ENCODE measurements at places on chromosomes 6 and 20. TPM values are rescaled to one million over a fixed set of nuclear protein-coding genes. Genes with fewer than 3 reads are reported as not detected.

- DNase-seq = no peak
Measured at GRCh38 chr20:20261159-20261558, 106.7 kb upstream of the INSM1 start.

DNA sequence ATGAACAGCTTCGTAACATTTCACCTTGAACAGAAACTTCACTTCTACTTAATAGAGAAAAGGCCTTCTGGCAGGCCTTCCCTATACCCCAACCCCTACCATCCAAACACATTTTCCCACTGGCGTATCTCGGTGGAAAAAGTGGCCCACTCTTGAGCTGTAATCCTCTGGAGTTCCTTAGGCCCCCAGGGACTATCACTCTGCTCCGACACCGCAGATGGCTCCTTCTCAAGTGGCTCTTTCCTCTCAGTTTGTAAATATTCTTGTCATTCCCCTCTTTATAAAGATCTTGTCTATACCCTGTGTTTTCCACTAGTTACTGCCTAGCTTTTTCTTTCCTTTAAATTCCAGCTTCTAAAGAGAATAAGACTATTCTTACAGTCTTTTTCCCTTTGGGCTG lies 108.7 kb downstream of the MYB start:
- DNase-seq = no peak

DNA sequence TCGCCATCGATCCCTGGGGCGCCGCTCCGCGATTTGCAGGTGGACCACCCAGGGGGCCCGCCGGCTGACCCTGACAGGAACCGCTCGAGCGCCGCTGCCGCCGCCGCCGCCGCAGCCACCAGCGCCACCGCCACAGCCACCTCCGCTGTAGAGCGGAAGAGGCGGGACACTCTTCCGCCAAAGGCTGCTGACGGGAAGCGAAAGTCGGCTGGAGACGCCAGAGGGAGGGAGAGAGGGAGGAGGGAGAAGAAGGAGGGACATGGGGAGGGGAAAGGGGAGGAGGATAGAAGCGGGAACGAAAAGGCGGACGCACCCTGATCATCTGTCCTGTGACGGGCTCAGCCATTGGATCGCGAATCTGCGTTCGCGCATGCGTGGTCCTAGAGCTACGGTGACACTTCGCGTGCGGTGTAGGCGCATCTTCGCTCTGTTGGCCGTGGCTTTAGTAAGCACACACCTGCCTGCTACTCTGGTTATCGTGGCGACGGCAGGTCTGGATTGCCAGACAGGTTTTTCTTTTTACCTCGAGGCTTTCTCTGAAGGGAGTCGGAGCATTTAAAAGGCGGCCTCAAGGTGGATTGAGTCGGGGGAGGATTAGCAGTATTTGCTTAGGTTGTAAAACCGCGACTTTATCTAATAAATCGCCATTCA lies at the start of gene TMEM30A:
TSS of gene TMEM30A (minus strand) at position 161 of the 651 bp plus-strand sequence. CDS start at position 7, 154 bp downstream.
- DNase-seq = peak; percentile 99

OVOL2 gene
- not detected for total RNA-seq

DNA sequence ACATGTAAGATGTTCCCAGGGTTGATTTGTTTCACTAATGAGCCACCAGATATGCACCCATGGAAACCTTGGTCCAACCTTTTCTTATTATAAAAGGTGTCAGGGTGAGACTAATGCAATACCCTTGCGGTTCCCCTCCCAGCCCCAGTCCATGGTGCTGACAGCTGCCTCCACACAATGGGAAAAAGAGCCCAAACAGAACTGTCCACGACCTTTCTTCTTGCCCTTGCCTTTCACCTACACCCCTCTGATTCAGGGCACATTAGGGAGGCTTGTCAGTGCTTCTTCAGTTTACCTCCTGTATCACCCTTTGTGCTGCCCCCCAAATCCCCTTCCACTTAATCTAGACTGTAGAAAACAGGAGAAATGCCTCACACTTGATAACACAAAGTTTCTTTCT lies 352.7 kb upstream of the CDH4 start:
- DNase-seq = no peak

- no peak for DNase-seq
Measured at GRCh38 chr6:141607956-141608355, 524.8 kb upstream of the GJE1 start.

DNA sequence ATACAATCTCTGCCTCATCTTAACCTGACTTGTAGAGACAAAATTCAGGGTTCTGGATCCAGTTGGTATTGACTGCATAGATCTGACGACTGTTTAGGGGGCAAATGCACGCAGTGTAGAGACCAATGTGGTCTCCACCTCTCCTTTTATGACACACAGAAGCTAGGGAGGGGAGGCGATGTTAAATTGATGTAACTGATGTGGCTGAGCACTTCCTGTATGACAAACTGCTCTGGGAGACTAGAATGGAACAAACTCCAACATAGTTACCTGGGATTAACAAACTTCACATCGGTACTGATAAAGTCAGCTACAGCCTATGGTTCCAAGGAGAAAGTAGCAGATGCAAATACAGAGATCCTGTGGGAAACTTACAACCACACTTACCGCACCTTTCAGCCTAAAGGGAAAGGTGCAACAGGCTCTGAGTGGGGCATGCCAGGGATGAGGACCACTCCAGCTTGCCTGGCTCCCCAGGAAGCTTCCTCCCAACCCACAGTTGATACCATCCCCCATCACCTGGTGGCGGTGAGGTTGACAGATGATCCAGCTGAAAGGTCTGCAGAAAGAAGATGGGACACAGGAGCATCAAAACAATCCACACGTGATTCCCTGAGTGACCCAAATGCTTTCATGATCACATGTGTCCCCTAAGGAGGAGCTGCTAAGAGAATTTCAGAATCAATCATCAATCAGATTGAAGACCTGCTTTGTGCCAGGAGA lies 60.6 kb upstream of the MRPS10 start:
- no peak for DNase-seq

- peak; percentile 22 for DNase-seq
Measured at GRCh38 chr20:46814366-46815232, 80.0 kb upstream of the EYA2 start.

TP53TG5 gene
- total RNA-seq = under 0.01 TPM

DNA sequence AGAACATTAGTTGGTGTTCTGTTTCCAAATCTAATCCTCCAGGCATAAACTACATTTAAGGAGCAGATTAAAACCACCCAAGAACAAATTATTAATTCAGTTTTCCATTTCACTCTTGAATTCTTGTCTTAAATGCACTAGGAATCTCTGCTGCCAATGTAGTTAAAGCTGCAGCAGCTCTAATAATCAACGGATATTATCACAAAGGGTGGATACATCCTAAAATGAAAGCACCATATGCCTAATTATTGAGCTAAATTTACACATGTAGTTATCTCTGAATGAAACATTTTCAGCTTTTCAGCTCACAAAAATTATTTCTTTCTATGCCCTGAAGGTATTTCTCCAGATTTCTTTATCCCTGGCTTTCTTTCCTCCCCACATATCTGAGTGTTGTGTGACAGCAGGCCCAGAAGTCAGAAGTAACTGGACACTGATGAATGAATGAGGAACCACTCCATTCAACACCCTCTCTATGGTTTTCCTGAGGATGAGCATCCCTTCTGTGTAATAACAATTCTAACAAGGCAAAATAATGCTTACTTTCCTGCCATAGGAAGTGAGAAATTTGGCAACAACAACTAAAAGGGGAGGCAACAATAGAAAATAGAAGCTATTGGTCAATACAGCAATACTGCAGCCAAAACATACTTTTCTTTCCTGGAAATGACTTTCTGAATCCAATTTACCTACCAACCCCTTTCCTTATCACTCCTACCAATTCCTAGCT lies 14.9 kb downstream of the MAN1A1 start:
- no peak for DNase-seq

- DNase-seq = peak; percentile 82
Measured at GRCh38 chr20:38144974-38145728, 19.9 kb downstream of the TGM2 start.

GRIK2 gene
- under 0.01 TPM for total RNA-seq

DNA sequence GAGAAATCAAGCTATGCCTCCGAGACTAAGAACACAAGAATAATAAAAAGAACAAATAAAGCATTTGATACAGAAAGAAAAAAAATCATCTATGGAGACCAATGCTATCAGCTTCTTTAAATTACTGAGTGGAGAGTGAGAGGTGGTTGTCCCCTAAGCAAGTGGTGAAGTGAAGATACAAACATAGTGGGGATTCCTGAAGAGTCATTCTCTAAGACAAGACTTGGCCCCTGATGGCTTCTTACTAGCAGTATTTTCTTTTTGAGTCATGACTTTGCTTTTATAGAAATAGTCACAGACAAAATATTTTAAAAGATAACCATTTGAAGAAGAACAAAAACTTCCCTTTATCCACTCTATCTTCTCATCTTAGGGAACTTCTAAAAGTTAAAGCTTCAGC lies 261.4 kb upstream of the PRDM1 start:
- no peak for DNase-seq

DNA sequence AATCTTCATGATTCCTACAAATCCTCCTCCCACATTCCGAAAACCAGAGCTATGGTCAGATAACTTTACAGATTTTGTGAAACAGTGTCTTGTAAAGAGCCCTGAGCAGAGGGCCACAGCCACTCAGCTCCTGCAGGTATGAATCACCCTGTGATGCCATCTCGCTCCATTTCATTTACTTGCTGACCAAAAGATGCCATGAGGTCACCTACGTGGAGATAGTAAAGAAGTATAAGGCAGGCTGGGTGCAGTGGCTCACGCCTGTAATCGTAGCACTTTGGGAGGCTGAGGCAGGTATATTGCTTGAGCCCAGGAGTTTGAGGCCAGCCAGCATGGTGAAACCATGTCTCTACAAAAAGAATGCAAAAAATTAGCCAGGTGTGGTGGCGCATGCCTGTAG lies 30.9 kb downstream of the STK4 start:
- DNase-seq = no peak

DNA sequence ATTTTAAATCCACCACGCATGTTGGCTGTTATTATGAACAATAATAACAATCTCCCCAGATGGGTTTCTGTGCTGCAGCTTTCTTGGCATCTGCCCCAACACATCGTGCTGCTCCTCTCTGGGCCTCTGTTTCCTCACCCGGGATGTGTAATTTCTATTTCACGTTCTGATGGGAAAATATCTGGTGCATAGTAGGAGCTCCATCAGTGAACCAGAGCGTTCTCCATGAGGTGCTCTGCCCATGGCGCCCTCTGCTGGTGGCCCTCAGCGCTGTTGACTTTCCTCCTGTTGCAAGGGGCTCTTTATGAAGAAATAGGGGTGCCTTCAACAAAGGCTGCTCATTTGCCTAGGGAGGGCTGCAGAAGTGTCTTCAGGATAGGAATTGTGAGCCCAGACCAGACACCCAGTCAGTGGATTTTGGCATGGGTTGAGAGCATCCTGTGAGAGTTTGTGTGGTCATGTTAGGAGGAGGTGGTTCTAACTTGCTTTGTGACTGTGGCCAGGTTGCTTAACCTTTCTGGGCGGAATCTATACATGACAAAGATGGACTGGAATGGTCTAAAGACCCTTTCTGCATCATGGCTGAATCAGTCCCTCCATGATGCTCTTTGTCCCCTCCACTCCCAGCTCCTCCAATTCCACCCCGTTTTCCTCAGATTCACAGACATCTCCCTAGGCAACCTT lies 8.1 kb downstream of the SCRT2 start:
- peak; percentile 18 for DNase-seq

TMC2 gene
- total RNA-seq = under 0.01 TPM

MUCL3 gene
- total RNA-seq = not detected

DNA sequence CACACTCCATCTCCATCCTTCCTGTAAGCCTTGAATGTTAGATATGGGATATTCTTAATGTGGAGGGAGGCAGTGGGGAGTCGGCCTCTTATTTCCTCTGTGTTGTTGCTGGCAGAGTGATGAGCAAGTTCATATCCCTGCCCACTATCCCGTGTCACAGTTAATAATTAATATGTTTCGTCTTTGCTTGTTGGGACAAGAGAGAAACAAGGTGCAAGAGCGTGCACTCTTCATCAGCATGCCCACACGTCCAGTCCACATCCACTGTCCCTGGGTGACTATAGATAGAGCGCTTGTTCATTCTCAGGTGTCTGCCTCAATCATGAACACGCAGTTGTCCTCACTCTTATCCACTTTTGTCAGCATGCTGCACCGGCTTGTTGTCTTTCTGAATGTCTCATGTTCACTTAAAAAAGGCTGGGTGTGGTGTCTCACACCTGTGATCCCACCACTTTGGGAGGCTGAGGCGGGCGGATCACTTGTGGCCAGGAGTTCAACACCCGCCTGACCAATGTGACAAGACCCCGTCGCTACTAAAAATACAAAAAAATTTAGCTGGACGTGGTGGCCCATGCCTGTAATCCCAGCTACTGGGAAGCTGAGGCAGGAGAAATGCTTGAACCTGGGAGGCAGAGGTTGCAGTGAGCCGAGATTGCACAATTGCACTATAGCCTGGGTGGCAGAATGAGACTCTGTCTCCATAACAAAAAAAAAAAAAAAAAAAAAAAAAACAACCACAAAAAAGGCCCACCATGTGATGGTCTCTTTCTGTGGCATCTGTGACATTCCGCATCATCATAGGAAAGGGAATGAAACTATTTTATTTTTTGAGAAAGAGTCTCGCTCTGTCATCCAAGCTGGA lies 34.2 kb downstream of the PPP1R3G start:
- no peak for DNase-seq

PRDM13 gene
- not detected for total RNA-seq

FOXF2 gene
- total RNA-seq = 29.3 TPM

DNA sequence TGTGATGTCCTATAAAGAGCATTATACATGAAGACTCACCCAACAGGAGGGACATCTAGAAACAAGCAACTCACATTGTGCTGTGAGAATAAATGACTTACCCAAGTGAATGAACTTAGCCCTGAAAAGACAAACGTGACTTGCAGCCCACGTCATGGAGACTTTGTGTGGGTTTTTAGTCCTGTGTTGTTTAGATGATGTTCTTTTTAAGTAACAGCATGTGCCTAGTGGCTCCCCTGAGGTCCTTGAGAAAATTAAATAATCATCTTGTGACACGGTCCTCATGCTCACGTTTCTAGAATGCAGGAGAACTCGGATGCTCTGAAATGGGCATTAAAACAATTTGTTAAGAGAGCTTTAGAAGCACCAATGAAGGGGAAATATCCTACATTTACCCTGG lies 165.1 kb downstream of the SASH1 start:
- peak; percentile 37 for DNase-seq

DNA sequence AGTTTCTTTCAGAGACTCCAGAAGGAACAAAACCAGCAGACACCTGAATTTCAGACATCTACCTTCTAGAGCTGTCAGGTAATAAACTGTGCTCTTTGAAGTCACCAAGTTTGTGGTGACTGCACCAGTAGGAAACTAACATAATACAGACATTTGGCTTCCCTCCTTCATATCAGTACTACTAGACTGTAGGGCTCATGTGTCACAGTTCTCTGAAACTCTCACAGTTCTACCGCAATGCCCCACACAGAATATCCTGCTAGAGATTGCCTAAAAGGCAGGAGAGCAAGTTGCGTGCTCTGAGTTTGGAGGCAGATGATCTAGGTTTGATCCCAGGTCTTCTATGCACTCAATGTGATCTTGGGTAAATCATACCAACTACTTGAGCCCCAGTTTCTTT lies 205.0 kb upstream of the LRFN2 start:
- DNase-seq = no peak

- no peak for DNase-seq
Measured at GRCh38 chr6:51182827-51183226, 364.2 kb downstream of the TFAP2B start.

GRCh38 chr6:142185641-142186040 lies 38.6 kb downstream of the VTA1 start:
- DNase-seq = no peak

GRCh38 chr20:20363799-20364592 lies 3.9 kb upstream of the INSM1 start:
- no peak for DNase-seq

All from fibroblast of lung (primary cell).